ENCODE measurements at places on chromosomes 4 and X.

GRCh38 chrX:1481636-1482529 is 29.2 kb upstream of the ASMTL start:
- peak; percentile 74 for DNase-seq

- DNase-seq, result no peak
Measured at GRCh38 chr4:130186931-130187330, 1091.0 kb downstream of the C4orf33 start.

DNA sequence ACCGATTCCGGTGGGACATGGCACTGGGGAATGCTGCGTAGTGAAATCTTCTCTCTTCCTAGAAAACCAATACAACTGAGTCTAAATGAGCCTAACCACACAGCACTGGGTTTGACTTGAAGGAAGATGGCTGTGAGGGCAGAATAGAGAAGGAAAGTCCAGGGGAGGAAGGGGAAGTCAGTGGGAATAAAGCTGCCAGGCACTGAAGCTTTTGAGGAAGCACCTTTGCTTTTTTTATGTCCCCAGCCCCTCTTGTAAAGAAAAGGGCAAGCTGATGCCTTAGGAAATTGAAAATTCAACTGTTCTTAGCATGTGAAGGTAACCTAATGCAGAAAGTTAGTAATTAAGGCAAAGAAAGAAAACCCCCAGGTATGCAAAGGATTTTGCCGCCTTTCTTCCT is 20.6 kb downstream of the MED28 start:
- DNase-seq, result no peak

DNA sequence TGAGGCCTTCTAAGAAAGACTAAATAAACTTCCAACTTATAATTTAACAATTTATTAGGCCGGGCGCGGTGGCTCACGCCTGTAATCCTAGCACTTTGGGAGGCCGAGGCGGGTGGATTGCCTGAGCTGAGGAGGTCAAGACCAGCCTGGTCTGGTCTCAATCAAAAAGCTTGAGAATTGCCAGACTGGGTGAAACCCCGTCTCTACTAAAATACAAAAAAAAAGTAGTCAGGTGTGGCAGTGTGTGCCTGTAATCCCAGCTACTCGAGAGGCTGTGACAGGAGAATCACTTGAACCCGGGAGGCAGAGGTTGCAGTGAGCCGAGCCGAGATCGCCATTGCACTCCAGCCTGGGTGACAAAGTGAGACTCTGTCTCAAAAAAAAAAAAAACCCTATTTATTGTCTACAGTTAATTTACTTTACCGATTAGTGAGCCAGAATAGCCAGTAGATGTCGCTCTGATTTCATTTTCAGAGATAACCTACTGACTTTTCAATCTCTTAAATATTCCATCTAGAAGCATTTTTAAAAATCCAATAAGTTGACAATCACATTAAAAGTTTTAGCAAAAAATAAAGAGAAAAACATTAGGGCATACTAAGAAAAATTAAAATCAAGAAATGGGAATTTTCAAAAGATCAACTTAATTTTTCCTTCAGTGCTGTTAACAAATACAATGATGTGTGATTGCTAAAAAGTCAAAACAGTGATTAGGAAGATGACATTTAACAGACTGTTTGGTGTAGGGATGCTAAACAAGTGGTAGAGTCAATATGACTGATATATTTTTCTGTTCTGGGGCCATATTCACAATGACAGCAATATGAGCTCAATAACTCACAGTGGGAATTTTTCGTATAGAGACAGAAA is 4.3 kb upstream of the SHROOM3 start:
- DNase-seq, result peak; percentile 42

- DNase-seq, result no peak
Measured at GRCh38 chrX:155956099-155956498, 41.4 kb upstream of the IL9R start.

DNA sequence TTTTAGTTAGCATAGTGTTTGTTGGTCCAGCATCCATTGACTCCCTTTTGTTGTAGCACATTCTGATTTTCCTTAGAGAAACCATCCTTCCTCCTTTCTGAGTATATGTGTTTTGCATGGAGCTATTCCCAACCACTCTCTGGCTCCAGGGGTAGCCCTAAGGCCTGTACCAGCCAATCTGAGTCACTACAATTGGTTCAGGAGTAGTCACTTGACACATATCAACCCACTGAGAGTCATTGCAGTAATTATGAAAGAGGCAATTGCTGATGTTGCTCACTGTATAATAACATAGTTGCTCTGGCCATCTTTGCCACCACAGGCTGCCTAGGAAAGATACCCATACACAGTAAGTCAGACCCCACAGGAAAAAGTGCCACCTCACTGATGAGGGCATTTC is 71.2 kb upstream of the GRID2 start:
- no peak for DNase-seq

DNA sequence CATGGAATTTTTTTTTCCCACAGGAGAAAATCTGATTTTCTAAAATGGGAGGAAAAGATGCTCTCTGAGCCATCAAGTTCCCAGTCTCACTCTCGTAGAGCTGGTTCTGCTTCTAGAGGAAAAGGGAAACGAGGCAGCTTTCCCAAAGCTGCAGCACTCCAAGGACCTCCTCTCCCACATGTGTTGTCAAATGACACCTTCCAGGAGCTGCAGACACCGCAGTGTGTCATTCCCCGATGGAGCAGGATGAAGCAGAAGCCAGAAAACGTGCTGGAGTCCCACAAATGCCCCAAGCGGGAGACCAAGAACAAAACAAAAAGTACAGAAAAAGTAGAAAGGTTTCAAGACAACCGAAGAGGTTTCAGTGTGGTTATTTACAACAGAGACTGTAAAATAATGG is 348.1 kb downstream of the ARHGAP10 start:
- DNase-seq, result no peak

DNA sequence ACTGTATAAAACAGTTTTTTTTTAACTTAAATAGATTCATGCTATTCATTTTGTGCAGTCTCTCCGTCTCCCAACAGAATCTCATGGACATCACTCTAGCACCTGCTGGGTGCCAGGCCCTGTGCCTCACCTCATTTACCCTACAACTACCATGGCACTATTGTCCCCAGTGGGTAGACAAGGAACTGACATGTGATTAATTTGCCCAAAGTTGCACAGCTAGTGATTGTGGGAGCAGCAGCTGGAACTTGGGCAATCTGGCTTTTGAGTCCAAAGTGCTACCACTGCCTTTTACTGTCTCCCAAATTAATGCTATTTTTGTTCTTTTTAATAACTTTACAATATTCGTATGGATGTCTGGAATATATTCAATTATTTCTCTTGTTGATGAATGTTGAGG is 11.2 kb upstream of the PGRMC2 start:
- DNase-seq, result no peak

DNA sequence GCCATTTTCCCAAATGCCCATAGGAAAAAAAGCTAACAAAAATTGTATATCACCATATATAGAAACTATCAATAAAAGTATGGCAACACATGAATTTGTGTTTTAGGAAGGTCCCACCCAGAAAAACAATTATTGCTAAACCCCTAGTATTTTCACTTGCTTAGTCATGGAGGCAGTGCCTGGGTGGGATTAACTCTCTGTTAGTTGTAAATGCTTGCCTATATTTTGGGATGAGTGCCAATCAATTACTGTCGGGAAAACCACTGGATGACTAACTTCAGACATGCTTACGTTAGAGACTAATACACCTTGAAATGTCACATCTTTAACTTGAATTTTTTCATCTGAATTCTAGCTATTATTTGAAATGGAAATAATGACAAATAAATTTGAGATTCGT is 33.9 kb downstream of the TMPRSS11A start:
- DNase-seq, result no peak

DNA sequence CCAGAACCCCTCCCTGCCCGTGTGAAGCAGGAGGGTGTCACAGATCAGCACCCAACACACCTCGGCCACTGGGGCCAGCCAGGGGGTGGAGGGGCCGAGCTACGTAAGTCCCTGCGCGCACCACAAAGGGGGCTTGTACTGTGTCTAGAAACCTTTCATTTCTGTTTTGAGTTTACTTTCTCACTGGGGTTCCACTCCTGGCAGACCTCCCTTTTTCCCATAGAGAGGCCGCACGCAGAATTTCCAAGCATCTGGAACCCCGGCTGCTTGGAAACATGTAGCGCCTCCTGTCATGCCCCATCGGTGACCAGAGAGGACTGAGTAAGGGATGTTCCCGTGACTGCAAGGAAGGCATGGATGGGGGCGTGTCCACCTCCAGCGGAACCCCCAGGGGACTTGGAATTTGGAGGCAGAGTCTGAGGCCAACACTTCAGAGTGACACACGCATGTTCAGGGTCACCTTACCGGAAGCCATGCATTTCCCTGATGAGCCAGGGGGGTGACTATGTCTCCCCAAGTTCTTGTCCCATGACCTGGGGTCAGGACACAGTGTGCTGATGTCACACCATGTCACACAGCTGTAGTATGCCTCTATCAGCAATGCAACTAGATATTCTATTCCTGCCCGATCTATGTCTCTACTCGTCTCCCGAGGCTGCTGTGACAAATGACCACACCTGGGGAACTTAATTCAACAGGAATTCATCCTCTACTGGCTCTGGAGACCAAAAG is 105.3 kb downstream of the DHRSX start:
- DNase-seq, result no peak

DNA sequence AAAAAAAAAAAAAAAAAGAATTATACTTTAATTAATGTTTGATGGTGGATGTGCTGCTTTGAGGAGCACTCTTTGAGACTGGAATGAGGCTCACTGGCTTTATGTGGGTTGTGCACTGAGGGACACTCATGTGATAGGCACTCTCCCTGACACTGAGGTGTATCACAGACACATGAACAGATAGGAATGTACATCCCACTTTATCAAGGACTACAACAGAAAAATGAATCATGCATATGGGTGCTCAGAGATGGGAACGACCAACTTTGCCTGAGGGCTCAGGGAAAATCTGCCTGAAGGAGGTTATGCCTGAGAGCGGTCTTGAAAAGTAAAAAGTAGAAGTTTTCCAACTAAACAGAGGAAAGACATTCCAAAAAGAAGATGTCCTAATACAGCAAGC is 97.7 kb upstream of the RBPJ start:
- DNase-seq, result no peak

DNA sequence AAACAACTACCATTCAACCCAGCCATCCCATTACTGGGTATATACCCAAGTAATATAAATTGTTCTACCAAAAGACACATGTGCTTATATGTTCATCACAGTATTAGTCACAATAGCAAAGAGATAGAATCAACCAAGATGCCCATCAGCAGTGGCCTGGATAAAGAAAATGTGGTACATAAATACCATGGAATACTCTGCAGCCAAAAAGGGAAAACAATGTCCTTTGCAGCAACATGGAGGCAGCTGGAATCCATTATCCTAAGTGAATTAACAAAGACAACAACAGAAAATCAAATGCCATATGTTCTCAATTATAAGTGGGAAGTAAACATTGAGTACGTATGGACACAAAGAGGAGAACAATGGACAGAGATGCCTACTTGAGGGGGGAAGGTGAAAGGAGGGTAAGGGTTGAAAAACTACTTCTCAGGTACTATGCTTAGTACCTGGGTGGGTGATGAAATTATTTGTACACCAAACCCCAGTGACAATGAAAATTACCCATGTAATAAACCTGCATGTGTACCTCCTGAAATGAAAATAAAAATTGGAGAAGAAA is 632.1 kb upstream of the AADAT start:
- no peak for DNase-seq

GRCh38 chrX:19343085-19343534 is 617 bp upstream of the PDHA1 start:
- DNase-seq, result peak; percentile 17

DNA sequence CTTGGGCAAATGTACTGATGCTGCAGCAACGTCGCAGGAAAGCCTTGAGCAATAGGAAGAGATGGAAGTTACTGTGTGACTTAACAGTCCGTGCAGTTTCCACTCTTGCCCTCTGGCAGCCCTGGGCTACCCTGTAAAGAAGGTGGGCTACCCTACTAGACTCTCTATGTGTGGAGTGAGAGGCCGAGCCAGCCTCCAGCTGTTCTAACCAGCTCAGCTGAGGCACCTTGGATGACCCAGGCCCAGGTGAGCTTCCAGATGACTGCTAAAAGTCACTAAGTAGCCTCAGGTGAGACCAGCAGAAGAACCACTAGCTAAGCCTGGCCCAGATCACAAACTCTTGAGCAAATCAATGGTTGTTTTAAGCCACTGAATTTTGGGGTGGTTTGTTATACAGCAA is 34.9 kb upstream of the PPP2R2C start:
- DNase-seq, result no peak

DNA sequence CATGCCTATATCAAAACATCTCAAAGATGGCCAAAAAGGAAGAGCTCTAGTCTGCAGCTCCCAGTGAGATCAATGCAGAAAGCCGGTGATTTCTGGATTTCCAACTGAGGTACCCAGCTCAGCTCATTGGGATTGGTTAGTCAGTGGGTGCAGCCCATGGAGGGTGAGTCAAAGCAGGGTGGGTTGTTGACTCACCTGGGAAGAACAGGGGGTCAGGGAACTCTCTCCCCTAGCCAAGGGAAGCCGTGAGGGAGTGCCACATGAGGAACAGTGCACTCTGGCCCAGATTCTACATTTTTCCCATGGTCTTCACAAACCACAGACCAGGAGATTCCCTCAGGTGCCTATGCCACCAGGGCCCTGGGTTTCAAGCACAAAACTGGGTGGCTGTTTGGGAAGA is 57.3 kb upstream of the FGF16 start:
- no peak for DNase-seq

GRCh38 chrX:108641589-108642272 is 94.6 kb downstream of the IRS4 start:
- no peak for DNase-seq

DNA sequence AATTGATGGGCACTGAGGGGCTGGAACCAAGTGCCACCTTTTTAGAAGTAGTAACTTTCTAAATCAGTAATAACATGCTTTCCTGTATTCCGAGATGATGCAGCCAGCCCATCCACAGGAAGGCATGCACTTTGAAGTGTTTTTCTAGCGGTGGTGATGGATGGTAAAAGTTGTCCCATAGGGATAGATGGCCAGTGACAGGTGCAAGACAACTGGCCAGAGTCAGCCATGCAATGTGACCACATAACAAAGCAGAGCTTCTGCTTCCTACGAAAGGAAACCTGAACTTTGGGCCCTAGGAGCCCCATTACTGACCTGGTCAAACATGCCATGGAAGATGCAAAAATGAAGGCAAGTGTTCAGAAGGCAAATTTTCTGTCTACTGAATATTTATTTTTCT is 72.3 kb downstream of the NR3C2 start:
- no peak for DNase-seq

DNA sequence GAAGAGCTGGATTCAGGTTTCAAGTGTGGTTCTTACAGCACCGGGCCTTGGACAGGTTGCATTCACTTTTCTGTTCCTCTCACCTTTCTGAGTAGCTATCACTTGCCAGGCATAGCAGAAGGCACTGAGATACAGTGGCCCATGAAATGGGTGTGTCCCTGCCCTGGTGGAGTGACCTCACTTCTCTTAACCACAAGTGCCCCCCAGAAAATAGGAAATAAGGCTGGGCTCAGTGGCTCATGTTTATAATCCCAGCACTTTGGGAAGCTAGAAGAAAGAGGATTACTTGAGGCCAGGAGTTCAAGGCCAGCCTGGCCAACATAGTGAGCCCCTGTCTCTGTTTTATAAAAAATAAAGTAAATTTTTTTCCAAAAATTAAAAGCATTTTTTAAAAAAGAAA is 101.7 kb upstream of the KIT start:
- no peak for DNase-seq

GRCh38 chr4:142840516-142841123 is 5.5 kb downstream of the INPP4B start:
- DNase-seq, result no peak

GRCh38 chrX:119669424-119670037 is 23.4 kb downstream of the SEPTIN6 start:
- peak; percentile 26 for DNase-seq

Measured in K562 (cell line).